Activated CD4-positive, alpha-beta T cell treated with anti-CD3 and anti-CD28 coated beads, Interleukin-2, amount 50 U/mL, for 24 hours (primary cell): ENCODE measurements at places on chromosomes 7 and 10.

GRCh38 chr7:35657125-35657524, 37.8 kb downstream of the HERPUD2 start:
- no peak for DNase-seq

- no peak for DNase-seq
Observed at GRCh38 chr7:137933270-137934017, 68.4 kb downstream of the CREB3L2 start.

GRCh38 chr10:99435986-99436638, 5.7 kb upstream of the GOT1 start:
- DNase-seq: no peak

- DNase-seq: no peak
Observed at GRCh38 chr10:101965075-101965765, 90.8 kb downstream of the ARMH3 start.

- no peak for DNase-seq
Observed at GRCh38 chr10:121262774-121263430, 335.3 kb downstream of the FGFR2 start.

DNA sequence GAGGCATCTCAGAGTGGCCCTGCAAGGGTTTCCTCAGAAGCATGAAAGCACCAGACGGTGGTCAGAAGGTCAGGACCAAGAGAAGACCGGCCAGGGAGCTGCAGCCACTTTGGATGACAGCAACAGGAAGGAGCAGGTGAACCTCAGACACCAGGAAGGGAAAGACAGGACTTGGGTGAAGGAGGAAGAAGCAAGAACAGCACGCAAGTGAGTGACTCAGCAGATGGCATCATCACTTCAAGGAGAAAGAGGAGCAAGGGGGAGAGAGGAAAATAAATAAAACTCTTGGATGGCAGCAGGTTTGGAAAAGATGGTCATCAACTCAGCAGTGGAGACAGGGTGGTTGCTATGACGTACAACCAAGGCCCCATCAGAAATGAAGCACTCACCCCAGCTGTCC, 31.6 kb downstream of the NCAPG2 start:
- no peak for DNase-seq

GRCh38 chr7:30682212-30683083, at the start of gene CRHR2:
TSS of gene CRHR2 (minus strand) at chr7:30682456. CDS start at chr7:30682280, 176 bp downstream.
- DNase-seq: no peak

DNA sequence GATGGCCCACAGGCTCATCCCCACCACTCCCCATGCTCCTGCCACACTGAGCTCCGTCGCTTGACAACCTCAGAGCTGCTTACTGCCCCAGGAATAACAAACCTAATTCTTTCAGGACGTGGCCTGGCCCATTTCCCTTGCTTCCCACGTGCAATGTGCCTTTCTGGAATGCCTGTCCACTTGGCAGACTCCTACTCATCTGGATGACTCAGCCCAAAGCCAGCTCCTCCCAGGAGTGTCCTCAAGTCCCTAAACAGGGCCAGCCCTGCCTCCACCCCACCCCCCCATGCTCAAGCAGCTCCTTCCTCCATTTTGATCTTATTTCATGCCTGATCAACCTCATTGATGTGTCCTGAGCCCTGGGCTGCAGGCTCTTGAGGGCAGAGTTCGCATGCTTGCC, 164.9 kb upstream of the RNF32 start:
- no peak for DNase-seq
